ENCODE measurements at places on chromosomes 2 and 18. TPM values are rescaled to one million over a fixed set of nuclear protein-coding genes. Genes with fewer than 3 reads are reported as not detected.

HOXD4 gene
- total RNA-seq = 3.9 TPM

DCC gene
- 0.91 TPM for total RNA-seq

GRCh38 chr18:62118328-62118727 lies 68.5 kb downstream of the PIGN start:
- H3K4me3 ChIP-seq = no peak overlapping the region
- H3K27ac ChIP-seq = no peak overlapping the region
- H3K4me1 ChIP-seq = no peaks in the 10 kb centered on the region
- DNase-seq = no peak
- no peaks in the 10 kb centered on the region for H3K27me3 ChIP-seq

SERPINB7 gene
- total RNA-seq = not detected

GRCh38 chr2:63631501-63631900 lies 42.7 kb downstream of the MDH1 start:
- H3K4me1 ChIP-seq = no peaks in the 10 kb centered on the region
- DNase-seq = no peak
- no peak overlapping the region for H3K4me3 ChIP-seq
- H3K27me3 ChIP-seq = no peaks in the 10 kb centered on the region
- no peak overlapping the region for H3K27ac ChIP-seq
